ENCODE measurements at places on chromosomes 5 and 9. TPM values are rescaled to one million over a fixed set of nuclear protein-coding genes. Genes with fewer than 3 reads are reported as not detected.

- no peak for DNase-seq
Measured at GRCh38 chr5:135977375-135977928, 22.7 kb upstream of the LECT2 start.

- DNase-seq: no peak
Measured at GRCh38 chr5:166602271-166602670, 1689.2 kb upstream of the WWC1 start.

DNA sequence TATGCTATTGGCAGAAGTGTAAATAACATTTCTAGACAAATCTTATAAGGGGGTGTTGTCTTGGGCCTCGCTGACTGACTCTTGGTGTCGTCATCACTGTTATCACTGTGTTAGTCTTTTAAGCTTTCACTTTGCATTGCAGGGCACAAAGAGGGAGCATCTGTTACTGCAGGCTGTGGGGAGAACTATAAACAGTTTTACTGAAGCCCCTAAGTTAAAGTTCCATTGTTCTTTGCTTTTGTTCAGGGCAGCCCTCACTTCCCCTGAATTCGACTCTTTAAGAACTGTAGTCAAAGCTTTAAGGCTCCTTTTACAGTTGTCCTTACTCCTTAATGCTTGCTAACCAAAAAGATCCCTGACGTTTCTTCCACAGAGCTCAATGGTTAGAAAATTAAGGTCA is 605.0 kb downstream of the RAB3C start:
- DNase-seq: no peak

LCN15 gene
- total RNA-seq: 0.29 TPM

DNA sequence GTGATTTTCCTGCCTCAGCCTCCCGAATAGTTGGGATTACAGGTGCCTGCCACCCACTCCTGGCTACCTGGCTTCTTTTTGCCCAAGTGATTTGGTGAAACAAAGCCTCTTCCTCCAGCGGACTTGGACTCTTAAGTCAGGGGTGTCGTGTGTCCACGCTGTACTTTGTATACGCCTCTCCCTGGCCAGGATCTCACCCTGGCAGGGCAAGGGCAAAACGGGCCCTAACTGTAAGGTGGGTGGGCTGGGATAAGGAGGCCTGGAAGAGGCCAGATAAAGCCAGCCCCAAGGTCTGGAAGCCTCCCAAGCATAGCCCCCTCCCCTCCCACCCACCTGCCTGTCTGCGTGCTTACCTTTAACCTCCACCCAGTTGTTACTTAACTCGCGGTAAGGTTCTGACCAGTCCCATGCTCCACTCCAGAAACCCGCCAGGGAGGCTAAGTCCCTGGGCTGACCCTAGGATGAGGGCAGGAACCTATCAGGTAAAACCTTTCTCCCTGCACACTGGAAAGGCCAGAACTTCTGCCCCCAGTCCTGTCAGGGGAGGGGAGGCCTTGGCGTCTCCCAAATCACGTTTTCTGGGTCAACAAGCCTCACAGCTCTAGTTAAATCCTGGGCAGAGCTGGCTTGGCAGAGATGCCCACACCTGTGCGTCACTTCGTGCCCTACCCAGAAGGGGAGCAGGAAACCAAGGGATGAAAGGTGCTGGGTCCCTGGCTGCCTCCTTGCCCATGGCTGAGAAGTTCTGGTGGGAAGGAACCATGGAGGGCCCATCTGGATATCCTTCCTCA is 8.4 kb downstream of the CDK9 start:
- DNase-seq: no peak

DNA sequence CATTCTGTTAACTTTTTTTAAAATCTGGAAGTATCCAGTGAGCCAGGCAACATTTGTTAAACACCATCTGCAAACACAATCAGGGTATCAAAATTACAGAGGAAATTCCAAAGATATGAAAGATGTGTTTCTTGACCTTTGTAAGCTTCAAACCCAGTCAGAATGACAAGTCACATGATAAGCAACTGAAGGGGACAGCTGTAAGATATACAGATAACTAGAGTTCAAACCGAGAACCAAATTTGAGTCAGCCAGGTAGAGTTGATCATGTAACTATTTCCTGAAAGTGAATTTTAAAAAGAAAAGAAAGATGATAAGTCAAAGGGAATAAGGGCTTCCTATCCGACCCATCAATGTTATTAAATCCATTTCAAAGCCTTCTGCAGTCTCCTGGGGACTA is 196.2 kb downstream of the DEPDC1B start:
- DNase-seq: no peak

- no peak for DNase-seq
Measured at GRCh38 chr5:180396926-180397325, 43.8 kb upstream of the GFPT2 start.

DNA sequence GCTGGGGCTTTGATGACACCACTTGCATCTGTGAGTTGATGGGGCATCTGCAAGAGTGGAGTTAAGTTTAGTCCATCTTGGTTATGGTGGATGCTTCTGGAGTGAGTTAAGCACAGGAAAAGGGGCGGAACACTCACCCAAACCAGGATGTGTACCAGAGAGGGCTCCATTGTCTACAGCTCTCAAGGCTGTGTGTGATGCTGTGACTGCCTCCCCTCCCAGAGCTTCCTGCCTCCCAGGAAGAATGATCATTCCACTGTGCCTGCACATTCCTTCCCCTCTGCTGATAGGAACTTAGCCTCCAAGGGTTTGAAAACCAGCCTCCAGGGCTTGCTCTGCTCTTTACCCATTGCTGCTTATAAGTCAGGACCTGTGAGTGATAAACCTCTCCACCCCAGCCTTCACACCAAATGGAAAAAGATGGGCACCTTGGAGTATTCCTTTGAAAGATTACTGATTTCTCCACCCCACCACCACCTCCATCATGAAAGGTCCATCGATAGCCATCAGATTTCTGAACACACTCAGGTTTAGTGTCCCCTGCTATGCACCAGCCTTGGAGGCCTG is 160.1 kb upstream of the SPRY4 start:
- DNase-seq: peak; percentile 29

PCSK1 gene
- total RNA-seq: not detected

SCGB3A2 gene
- not detected for total RNA-seq

- no peak for DNase-seq
Measured at GRCh38 chr5:126106029-126106428, 317.2 kb upstream of the GRAMD2B start.

STK32A gene
- not detected for total RNA-seq

GRCh38 chr5:159819591-159820411 is 96.5 kb upstream of the ADRA1B start:
- no peak for DNase-seq

IFNB1 gene
- not detected for total RNA-seq

- no peak for DNase-seq
Measured at GRCh38 chr5:142432961-142433360, 108.1 kb upstream of the SPRY4 start.

NADK2 gene
- total RNA-seq: 71.4 TPM

DNA sequence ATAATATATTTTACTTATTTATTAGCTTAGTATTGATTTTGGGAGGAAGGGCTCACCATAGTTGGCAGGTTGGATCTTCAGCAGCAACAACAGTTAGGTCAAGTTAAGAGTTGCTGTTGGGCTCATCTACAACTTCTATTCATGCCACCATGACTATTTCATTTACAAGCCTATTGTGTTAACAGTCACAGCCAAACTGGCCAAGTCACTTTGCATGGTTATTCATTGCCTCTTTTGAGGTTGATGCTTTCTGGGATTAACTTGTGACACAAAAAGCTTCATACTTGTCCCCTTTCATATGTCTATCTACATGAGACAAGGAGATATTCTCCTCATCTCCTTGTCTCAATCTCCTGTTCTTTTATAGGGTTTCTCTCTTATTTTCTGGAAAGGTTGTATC is 98.3 kb downstream of the WDR70 start:
- no peak for DNase-seq

PCDHB7 gene
- total RNA-seq: not detected

- DNase-seq: no peak
Measured at GRCh38 chr5:123811831-123812230, 299.9 kb downstream of the CSNK1G3 start.

- DNase-seq: peak; percentile 7
Measured at GRCh38 chr9:122346478-122347347, 24.1 kb upstream of the PTGS1 start.

DNA sequence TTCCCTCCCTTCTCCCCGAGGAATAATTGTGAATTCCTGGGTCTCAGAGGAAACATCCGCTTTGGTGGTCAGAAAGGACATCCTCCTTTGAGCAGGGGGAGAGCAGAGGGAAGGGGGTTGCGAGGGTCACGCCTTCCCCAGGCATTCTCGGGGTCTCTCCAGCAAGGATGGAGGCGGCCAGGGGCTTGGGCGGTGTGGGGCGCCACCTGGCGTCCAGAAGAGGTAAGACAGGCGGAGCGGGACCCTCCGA is 129.1 kb downstream of the KCNIP1 start:
- DNase-seq: no peak

DNA sequence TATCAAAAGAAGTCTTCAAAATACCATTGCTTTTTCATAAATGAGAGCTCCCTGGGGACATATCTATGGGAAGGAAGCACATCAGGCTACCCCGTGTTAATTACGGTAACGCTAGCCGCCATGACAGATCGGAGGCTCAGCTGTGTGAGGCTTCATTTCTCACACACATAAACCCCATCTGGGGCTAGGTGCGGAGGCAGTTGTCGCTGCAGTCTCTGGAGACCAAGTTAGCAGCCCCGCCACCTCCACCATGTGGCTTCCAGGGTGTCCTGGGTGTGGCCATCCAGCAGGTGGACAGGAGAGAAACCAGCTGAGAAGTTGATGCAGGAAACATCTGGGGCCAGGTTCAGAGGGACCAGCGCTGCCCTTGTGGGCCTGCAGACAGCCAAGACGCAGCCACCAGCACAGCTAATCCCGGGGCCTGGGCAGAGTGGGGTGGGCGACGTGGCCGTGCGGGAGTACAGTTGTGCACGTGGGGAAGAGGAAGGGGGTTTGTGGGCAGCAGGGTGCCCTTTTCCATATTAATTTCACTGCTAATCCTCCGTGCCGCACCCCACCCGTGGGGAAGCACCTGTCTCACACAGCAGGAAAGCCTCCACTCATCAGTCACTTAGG is 426.5 kb downstream of the IRX1 start:
- DNase-seq: no peak

DNA sequence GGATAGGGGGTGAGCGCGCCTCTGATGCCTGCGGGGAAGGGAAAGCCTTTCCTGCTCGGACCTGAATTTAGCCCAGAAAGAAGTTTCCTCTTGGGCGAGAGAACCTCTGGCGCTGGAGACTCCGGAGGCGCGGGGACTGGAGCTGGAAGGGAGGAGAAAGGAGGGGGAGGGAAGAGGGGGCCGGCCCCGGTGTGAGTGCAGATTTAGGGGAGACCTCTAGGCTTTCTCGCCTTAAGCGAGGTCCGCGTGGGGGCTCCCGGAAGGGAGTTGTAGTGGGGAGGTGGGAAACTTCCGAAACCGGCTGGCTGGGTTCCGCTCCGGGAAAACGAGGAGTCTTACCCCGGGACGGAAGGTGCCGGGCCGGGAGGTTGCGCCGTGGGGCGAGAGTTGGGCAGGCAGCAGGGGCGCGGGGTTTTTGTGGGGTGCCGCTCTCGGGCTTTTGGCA is 1.3 kb downstream of the PCSK5 start:
- no peak for DNase-seq

ANKRD18B gene
- 1.2 TPM for total RNA-seq

DNA sequence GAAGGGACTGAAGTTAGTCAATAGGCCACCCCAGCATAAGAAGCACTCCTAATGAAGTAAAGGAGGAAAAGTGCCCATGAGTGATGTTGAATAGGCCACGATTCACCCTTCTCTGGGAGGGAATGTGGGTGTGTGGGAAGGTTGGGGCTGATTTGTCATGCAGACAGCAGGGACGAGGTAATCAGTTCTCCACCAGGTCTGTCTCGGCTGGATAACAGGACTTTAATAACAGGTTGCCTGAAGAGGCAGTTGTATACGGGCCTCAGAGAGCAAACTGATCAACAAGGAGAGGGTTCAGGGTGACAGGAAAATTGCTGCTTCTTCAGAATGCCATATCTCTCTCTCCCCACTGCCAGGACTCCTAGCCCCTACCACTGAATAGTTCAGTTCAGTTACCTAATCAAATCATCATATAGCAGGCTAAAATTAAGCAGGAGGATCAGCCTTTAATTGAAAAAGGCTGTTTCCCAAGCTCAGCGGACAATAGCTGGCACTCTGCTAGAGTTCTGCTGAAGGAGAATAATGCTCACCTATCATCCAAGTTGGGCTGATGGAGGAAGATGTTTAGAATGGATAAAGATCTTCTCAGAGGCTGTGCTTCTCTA is 43.6 kb upstream of the SMIM32 start:
- no peak for DNase-seq

DNA sequence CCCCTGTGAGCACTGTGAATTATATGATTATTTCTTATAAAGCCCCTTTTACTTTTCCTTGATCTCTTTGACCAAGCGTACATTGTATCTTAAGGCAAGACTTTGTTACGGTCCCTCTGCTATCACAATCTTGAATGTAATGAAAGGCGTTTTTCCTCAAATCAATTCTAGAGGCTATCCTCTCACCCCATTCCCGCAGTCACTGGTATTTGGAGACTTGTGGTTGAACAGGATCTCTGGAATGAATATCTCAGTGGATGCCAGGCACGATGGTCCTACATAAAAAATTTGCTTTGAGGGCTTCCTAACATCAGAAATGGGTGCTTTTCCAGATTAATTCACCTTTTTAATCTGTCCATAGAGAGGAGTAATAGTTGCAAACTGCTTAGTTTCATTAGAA is 151.4 kb upstream of the PAPPA start:
- no peak for DNase-seq

MCTP1 gene
- 0.15 TPM for total RNA-seq

TOR1A gene
- total RNA-seq: 31.6 TPM

DNA sequence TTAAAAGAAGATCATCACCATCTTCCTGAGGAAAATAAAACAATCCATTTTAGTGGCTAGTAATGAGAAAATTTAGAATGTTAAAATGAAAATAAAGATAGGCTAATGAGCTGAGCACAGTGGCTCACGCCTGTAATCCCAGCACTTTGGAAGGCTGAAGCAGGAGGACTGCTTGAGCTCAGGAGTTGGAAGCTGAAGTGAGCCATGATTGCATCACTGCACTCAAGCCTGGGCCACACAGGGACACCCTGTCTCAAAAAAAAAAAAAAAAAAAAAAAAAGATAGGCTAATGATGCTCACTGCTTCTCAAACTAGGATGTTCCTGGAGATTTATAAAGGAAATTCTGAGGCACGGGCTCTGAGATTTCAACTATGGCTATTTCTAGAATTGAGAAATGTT is 50.3 kb downstream of the CPLANE1 start:
- no peak for DNase-seq

DNA sequence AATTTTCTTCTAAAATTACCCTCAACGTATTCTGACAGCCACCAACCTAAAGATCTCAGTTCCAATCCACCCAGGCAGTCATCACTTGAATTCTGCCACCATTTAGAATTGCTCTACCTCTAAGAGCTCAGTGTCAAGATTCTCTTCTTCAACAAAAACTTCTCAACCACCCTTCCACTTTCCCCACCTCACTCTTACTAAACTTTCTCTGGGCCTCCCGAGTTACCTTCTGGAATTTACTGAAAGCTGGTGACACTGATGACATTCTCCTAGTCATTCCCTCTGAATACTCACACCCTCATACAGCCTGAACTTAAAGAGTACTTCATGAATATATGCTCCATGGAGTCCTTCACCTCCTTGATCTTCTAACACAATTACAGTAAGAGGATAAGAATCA is 209.5 kb downstream of the TSSK1B start:
- no peak for DNase-seq

GRCh38 chr9:26789959-26790358 is 102.6 kb downstream of the CAAP1 start:
- no peak for DNase-seq

All from HepG2 (cell line).